ENCODE measurements at places on chromosomes 12 and 14.

DNA sequence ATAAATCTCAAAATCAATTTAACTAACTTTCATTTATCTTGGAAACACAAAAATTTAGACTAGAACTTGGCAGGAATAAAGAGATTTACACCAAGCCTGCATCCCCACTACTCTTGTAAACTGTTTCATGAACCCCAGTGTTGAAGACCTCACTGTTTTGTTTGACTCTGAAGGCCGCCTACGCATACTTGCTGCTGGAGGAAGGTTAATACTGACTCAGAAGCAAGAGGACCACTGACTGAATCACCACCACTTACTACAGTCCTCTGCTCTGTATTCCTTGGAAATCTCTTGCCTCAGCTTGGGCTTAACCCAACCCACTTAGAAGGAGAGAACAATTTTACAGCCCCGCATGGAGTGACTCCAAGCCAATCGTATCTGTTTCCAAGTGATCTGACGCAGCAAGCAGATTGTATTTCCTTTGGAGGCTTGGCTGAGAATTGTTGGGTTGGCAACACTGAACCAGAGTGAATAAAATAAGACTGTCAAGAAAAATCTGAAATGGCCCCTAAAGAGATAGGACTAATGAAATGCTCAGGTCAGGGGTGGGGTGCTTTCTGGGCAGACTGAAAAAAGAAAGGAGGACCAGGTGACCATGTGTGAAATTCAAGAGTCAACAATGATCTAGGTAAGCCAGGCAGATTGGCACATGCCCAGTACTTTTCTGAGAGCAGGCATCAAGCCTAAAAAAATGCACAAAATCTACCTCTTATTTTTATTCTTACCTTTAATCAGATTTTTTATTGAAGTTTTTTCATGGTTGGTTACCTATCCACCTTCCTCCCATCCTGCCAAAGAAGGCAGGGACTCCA lies 248.6 kb downstream of the ZFP36L1 start:
- no peak for DNase-seq

DNA sequence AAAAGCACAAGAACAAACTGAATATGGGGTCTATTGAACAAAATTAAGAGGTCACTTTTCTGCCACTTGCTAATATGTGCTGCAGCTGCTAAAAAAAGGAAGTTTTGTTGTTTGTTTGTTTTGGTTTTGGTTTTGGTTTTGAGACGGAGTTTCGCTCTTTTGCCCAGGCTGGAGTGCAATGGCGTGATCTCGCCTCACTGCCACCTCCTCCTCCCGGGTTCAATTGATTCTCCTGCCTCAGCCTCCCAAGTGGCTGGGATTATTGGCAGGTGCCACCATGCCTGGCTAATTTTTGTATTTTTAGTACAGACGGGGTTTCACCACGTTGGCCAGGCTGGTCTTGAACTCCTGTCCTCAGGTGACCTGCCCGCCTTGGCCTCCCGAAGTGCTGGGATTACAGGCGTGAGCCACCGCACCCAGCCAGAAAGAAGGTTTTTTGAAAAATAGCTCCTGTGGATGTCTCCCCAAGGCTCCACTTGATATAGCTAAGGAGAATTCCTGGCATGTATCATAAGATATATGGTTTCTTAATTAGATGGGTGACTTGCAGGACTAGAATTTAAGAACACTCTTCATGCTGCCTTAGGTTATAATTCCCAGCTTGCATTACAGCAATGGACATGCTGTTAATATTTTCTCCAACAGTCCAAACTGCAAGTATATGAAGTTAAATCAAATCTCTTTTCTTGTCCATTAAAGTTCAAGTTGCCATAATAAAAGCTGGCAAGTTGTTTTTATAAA lies 237.6 kb upstream of the AMIGO2 start:
- no peak for DNase-seq

- no peak for DNase-seq
These were observed 1.8 kb upstream of the GMFB start for GRCh38 chr14:54490445-54491175.

DNA sequence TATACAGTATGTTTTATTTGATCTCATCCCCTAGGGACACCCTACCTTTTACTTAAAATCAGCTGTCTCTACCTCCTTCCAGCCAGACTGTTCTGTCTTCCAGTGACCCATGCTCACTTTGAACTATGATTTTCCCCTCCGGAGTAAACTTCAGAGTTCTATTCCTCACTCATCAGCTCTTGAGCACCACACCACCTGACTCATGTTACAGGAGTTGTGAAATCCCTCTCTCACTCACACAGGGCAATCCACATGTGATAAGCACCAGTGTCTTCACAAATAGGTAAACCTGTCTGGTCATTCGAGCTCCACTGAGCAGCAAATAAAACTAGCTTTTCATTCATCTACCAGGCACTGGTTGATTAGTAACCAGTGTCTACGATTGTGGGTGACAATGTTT lies 177.3 kb upstream of the BMP4 start:
- no peak for DNase-seq

GRCh38 chr12:115267891-115268290 lies 583.9 kb upstream of the TBX3 start:
- no peak for DNase-seq

GRCh38 chr12:126607867-126608266 lies 1542.6 kb downstream of the AACS start:
- DNase-seq, result no peak

- no peak for DNase-seq
These were observed 45.0 kb upstream of the NUAK1 start for GRCh38 chr12:106183735-106184134.

DNA sequence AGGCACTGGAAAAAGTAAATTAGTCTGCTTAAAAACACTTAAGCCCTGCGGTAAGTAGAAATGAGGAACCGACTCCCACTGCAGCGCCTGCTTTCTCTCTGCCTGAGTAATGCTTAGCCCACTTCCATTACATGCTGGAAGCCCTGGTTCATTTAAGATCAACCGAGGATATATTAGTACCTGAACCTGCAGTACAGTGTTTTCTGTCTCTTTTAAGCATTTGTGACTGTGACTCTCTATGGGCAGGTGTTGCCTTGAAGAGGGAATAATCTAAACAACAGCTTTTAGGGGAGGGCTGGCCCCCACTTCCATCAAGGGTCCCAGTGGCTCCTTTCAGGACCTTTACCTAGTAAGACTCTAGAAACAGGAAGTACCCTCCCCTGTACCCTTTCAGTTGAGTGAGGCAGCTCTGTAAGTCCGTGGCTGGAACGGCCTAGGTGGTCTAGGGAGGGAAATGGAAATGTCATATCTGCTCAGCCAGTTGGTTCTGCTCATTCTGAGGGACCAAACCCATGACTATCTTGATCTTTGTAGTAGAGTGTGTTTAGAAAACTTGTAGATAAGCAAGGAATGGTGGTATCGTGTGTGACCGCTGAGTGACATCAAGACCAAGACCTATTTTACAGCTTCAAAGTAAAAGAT lies 56.2 kb downstream of the FNTB start:
- no peak for DNase-seq

- no peak for DNase-seq
These were observed 284.8 kb upstream of the TBX3 start for GRCh38 chr12:114968727-114969126.

DNA sequence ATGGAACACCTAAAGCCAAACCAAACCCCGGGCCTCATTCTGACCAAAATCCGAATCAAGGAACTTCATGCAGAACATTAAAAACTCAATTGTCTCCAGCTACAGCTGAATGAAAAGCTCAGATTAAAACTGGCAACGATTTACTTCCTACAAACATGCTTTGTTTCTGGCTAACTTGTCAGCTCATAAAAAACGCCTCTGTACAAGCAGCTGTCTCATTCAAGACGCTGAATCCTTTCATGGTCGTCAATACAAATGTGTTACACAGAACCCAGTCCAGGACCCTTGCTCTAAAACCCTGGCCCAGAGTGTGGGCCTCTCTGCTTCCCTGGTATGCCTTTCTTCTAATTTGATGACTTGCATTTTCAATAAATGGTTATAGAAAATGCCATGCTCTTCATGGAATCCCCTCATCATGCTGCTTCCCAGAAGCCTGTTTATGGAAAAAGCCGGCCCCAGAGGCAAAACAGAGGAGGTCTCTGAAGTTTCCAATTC lies 183.1 kb downstream of the PHLDA1 start:
- DNase-seq, result no peak

DNA sequence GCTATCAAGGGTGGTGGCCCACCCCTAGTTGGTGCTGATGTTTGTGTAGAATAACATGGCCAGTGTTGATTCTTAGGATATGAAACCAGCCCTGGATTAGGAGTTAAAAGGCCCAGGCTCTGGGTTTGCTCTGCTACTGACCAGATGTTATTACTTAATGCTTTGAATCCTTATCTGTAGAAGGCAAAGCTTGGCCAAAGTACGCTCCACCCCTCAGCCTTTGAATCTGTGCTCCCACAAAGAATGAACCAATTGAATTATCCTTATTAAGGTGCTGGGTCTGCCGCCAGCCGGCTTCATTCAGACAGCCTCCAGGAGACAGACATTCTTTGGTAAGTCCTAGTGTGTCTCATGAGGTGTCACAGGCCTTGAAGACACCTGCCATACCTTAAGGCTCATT lies 41.8 kb downstream of the AKAP3 start:
- no peak for DNase-seq

- no peak for DNase-seq
These were observed 2.6 kb downstream of the ETFRF1 start for GRCh38 chr12:25197608-25198007.

- DNase-seq, result no peak
These were observed 7.3 kb downstream of the KRT73 start for GRCh38 chr12:52611080-52611468.

GRCh38 chr12:126949558-126949957 lies 1317.4 kb upstream of the TMEM132C start:
- no peak for DNase-seq

DNA sequence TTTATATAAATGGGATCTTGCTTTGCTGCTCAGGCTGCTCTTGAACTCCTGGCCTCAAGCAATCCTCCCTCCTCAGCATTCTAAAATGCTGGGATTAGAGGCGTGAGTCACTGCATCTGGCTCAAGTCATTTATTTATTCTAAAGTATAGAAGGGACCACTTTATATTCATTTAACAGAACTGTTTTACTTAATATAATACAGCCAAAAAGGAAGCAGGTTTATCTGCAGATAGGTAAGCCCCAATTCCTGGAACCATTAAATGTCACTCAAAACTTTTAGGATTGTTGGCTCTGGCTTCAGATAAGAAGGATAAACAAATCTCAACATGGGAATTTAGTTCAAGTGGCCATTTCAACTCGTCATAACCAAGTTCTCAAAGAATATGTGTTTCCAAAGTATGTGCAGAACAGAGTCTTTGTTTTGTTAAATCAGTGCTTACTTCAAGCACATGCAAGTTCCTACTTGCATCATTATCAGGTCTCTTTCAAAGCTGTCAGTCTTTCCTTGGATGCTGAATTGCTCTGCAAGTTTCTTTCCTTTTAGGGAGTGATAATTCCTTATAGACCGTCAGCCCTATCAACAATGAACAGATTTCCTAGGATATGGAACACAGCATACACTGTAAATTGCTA lies 60.4 kb downstream of the KITLG start:
- no peak for DNase-seq

DNA sequence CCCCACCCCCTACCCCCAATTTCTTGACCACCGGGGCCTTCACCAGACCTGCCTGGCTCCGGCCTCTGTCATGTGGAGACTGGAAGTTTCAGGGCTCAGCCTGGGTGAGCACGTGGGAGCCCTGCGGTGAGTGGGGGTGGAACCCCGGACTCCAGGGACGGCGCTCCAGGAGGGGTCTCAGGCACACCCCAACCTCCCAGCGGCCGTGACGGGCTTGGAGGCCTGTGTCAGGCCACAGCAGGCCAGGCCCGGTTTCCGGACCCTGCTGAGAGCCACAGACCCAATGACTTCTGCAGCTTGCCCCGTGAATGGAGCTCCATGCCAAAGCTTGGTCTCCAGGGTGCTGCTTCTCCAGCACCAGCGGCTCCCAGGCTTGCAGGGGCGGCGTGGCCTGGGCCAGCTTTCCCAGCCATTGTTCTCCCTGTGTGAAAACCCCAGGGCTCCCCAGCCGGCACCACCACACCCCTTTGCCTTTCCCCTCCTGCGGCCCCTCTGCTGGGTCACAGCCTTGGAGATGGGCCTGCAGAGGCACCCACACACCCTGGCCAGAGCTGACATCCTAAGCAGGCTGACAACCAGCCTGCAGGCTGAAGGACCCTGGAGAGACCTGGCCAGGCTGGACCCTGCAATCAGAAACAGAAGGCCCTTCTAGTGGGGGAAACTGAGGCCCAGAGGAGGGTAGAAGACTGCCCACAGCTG lies 186.2 kb upstream of the C14orf180 start:
- DNase-seq, result no peak

GRCh38 chr12:96045566-96045965 lies 10.2 kb upstream of the LTA4H start:
- no peak for DNase-seq

- no peak for DNase-seq
These were observed 171.6 kb downstream of the DPF3 start for GRCh38 chr14:72722201-72722785.

DNA sequence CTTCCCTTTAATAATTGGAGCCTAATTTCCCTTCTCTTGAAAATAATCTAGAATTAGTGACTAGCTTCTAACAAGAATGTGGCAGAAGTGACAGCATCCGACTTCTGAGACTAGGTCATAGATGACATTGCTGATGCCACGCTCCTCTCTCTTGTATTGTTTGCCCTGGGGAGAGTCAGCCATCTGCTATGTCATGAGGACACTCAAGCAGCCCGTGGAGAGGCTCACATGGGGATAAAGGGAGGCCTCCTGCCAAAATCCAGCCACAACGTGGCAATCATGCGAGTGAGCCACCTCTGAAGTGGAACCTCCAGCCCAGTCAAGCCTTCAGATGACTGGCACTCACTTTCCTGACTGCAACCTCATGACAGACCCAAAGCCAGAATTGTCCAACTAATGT lies 54.2 kb upstream of the LRRK2 start:
- no peak for DNase-seq

- no peak for DNase-seq
These were observed 31.5 kb downstream of the HSP90AA1 start for GRCh38 chr14:102055181-102055901.

GRCh38 chr12:100044266-100044665 lies 59.5 kb upstream of the ANKS1B start:
- no peak for DNase-seq

GRCh38 chr12:46507766-46508165 lies 135.2 kb upstream of the SLC38A2 start:
- no peak for DNase-seq

DNA sequence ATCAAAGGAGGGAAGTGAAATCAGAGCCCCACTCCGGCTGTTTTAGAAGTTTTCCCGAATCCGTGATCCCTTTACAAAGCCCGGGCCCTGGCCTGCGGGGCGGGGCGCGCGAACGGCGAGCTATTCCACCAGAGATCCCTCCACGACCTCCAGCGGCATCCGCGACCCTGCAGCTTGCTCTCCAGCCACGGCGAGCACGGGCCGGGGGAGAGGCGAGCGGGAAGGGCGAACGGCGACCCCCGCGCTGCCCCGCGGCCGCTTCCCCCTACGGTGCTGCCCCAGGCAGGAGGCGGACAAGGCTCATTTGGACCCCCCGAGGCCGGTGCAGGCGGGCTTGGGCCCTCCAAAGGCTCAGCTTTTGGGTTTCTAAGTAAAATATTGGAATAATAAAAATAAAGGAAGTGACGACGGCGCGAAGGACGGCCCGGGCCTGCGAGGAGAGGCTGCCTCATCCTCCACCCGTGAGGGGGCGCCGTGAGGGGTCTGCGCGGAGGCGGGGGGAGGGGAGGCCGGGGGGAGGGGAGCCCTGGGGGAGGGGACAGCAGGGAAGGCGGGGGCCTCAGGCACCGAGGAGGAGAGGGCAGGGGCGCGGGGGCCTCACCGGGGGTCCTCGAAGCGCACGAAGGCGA lies 613 bp downstream of the SRSF9 start:
- peak; percentile 56 for DNase-seq

GRCh38 chr14:80313806-80314205 lies 102.5 kb upstream of the DIO2 start:
- DNase-seq, result no peak

- no peak for DNase-seq
These were observed 13.2 kb downstream of the PRPF40B start for GRCh38 chr12:49636574-49636973.

Data from HEK293T (cell line).